ENCODE measurements at places on chromosomes 5 and 9.

DNA sequence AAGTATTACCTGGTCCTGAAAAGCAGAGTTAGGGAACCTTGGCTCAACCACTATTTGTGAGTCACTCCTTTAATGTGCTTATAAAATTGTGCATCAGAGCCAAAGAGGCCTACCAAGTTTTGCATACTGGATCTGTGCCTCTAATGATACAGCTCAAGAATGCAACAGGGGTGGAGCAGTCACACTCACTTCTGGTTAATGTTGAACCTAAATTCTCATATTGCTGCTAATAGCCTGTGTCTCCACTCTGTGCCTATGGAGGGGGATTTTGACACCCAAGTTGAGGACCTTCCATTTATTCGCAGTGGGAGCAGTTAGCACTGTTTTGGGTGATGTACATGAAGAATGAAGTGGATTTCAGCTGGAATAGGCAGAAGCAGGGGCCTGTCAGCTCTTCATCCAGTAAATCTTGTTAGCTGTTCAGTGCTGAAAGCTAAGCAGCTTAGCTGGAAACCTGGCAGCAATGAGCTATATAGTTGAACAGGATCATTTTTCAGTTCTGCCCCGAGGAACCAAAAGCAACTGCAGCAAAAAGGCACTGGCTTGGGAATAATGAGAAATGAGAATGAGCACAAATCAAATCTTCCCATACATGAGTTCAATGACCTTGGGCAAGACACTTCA is 9.7 kb downstream of the SH3TC2 start:
- DNase-seq = no peak

DNA sequence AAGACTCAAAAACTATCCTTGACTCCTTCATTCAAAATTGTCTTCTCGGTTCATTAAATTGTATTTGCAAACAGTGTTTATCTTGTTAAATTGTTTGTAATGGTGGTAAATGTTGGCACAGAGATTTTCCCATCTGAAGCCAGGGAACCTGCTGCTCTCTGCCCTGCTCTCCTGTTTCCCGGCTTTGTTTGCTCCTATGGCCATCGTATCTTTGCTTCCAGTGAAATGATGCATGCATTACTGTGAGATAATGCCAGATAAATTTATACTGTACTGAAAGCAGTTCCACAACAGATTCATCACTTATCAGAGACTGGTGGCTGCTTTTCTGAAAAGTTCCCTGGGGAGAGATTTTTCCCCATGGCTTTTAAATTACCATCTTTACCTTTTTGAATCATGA is 81.4 kb downstream of the CD180 start:
- DNase-seq = no peak

DNA sequence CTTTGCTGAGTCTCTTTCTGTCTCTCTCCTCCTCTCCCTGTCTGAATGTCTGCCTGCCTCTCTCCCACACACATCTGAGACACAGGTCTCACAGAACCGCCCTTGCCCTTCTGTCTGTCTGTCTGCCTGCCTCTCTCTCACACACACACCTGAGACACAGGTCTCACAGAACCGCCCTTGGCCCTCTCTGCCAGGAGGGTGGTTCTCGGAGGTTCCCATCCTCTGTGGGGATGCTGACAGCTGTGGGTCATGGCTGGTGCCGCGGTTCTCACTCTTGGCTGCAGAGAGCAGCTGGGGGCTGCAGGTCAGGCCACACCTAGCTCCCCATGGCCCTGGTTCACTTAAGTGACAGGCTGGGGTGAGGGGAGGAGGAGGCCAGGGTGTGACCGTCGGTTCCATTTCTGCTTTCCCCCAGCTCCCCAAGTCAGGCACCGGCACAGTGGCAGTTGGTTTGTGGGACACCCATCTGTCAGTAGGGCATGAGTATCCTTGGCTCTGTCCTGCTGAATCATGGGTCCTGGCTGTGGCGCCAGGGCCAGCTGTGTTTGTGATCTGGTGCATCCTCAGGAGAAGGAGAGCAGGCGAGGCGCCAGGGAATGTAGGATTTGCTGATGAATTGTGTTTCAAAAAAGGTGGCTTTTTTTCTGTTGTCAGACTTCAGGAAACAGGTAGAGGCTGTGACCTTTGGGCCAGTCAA is 42.3 kb upstream of the CLPTM1L start:
- no peak for DNase-seq

DNA sequence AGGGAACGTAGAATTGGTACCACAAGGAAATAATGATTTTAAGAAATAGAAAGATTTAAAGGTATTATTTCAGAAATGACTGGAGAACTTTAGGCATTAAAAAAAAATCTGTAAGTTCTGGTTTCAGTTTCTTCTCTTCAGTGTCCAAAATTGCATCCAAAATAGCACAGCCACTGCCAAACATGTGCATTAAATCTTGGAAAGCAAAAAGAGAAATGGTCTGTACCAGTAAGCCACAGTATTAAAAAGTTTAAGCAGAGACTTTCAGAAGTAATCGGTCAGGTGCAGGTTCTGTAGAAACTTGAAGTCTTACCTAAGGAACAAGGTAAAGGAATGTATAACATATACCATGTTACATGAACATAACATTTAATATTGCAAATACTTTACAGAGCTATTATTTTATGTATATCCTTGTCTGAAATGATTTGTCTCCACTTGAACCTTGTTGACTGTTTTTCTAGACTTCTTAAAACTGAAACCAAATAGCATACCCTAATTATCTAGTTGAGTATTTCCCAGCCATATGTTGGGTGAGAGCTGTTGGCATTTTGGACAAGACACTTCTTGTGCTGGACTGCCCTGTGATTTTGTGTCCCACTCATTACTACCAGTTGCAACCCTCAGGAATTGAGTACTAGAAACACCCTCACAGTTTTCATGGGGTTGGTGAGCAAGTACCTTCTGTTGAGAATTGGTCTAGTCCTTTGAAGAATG is 32.1 kb downstream of the NIPBL start:
- DNase-seq = no peak

- no peak for DNase-seq
Measured at GRCh38 chr9:26296910-26297572, 595.6 kb downstream of the CAAP1 start.

- DNase-seq = no peak
Measured at GRCh38 chr5:13505326-13505725, 439.2 kb downstream of the DNAH5 start.

DNA sequence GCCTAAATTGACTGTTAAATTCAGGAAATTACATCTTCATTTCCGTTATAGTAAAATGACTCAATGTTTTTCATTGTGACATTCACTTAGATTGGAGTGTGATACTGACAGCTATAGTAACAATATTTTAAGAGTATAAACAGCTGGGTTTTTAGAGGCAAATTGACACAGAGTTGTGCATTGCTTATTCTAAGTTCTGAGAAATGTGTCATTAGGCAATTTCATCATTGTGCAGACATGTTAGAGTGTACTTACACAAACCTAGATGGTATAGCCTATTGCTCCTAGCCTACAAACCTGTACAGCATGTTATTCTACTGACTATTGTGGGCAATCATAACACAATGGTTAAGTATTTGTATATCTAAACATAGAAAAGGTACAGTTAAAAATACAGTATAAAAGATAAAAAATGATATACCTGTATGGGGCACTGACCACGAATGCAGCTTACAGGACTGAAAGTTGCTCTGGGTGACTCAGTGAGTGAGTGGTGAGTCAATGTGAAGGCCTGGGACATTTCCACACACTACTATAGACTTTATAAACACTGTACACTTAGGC is 132.7 kb downstream of the PDE4D start:
- DNase-seq = no peak

DNA sequence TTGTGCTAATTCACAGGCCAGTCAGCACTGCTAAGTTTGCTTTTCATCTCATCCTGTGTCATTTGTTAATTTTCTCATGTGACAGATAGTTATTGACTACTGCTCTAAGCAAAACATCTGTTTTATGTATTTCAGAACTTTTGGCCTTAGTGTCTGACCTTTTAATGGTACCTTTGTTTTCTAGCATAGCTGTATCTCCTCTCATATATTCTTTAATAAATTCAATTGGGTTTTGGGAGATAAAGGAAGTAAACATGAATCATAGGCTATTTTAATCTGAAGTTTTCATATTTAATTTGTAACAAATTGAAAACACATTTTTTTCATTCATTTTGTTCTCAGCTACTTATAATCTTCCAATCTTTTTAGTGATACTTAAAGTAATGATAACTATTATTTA is 13.1 kb downstream of the NDUFAF2 start:
- no peak for DNase-seq

- DNase-seq = no peak
Measured at GRCh38 chr5:58738336-58738735, 155.5 kb downstream of the RAB3C start.

GRCh38 chr5:25334350-25334749 is 689.6 kb upstream of the CDH10 start:
- no peak for DNase-seq

DNA sequence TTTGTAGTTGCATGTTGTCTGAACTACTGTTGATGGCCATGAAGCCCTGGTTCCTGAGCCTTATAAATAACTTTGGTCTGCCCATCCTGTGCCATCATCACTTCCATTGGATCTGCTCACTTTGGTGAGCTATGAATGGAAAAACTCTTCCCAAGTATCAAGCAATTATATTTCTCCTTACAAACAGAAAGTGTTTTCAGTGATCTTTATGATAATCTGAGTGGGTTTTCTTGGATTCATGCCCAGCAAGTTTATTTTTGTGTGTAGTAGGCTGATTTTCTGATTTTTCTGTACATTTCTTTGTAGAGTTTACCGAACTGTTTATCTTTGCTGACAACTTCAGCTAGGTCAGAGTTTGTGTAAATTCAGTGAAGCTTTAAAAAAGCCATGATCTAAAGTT is 31.0 kb downstream of the CAMK4 start:
- DNase-seq = no peak

GRCh38 chr5:151913425-151913824 is 11.2 kb downstream of the GLRA1 start:
- no peak for DNase-seq

DNA sequence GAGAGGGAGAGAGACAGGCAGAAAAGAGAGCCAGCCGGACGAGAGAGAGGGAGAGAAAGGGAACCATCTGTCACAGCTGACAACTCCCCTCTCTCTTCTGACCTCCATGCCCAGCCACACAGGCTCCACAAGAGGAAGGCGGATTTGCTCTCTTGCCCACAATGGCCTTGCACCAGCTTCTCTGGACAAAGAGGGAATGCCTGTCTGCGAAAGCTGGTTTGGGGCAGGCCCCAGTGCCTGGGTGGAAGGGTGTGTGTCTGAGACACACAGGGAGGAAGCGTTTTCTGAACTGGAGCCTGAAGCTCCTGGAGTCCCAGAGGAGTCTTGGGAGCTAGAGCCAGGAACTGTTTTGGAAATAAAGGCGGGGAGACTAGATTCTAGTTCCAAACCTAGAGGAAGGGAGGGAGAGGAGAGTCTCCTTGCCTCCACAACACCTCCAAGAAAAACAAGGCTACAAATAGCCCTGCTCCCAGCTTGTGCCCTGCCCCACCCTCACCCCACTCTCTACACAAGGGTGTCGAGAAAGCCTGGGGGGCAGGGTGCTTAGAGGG is 12.5 kb downstream of the C1QTNF2 start:
- no peak for DNase-seq

DNA sequence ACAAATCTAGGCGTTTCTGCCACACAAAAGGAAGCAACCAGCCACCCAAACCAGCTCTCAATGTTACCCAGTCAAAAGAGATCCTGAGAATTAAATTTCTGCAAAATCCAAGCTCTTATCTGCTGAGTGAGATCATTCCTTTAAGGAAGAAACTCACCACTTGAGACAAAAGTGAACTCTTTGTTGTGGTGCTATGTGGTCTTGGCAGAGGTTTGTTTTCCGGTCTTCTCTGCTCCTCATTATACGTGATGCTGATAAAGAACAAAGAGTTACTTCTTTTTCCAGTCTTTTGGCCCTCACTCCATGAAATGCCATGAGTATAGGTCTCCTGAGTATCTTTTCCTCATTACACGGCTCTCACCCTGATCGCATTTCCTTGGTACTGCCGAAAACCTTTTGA is 82.1 kb downstream of the PRKACG start:
- peak; percentile 38 for DNase-seq

DNA sequence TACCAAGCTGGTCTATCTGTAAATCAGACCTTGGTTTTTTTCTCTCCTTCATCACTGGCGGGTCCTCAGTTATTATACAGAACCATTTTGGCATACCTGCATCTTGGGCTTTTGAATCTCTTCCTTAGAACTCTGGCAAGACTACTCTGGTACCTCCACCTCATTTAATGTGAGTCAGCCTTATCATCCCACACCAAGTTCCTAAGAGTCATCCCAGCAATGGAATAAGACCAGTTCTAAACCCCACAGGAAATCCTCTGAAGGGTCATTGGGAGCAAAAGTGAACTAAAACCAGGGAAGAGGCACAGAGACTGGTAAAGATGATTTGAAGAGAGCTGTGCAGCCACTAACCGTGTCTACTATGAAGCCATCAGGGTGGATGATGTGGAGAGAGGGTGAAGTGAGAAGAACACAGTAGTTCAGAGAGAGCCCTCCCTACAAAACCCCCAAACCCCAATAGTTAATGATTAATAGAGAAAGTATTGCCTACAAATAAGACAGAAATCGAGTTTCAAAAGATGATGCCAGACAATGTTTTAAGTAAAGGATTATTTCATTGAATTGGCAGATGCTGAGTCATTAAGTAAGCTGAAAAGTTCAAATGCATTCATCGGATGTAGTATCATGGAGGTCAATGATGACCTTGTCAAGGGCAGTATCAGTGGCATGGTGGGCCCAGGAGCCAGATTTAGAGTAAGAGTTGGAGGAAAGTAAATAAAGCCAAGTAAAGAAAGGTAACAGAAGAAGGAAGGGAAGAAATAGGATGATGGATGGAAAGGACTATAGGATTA is 85.4 kb downstream of the PCSK1 start:
- DNase-seq = no peak

- DNase-seq = no peak
Measured at GRCh38 chr5:73494721-73495120, 3.5 kb upstream of the BTF3 start.

DNA sequence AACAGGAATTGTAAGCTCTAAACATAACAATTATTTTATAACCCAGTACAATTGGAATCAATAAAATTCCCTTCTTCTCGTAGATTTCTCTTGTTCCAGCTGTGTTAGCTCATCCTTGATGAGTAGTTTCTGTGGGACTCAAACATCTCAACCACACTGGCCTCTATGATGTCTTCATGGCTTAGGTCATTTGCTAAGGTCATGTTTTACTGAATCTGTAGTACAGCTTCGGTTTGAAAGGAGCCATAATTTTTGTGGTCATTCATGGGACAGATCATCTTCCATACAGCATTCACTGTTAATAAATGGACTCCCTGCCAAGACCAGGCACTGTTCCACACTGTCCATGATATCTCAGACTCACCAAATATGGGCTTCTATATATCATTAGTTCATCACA is 369.0 kb upstream of the RFX3 start:
- no peak for DNase-seq

DNA sequence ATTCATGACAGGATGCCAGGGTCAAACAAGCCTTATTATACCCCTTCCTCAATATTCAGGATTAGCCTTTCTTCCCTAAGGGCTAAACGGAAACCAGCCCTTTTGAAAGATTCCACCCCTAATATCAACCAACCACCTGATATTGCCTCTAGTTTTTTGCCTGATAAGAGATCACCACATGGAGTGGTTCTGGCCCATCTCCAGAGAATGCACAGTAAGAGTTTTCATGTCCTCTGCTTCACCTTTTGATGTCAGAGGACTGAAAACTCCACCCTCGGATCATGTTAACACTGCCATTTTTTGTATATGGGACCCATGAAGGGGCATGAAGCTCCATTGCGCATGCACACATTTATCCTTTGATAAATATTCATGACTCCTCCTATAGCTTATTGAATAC is 5.8 kb upstream of the LNPEP start:
- no peak for DNase-seq

All from urothelium cell line (cell line).